ENCODE measurements at places on chromosomes 5 and 9. TPM values are rescaled to one million over a fixed set of nuclear protein-coding genes. Genes with fewer than 3 reads are reported as not detected.
A peak's percentile ranks its signal among the peaks of the same experiment; 100 is the strongest.

Gene SAXO1
- 0.06 TPM for polyA plus RNA-seq

Gene ACTBL2
- not detected for polyA plus RNA-seq

Gene IFNA21
- polyA plus RNA-seq: not detected

Gene BAAT
- 0.66 TPM for polyA plus RNA-seq

Gene PTPA
- 141 TPM for polyA plus RNA-seq

Gene IFNK
- polyA plus RNA-seq: not detected

DNA sequence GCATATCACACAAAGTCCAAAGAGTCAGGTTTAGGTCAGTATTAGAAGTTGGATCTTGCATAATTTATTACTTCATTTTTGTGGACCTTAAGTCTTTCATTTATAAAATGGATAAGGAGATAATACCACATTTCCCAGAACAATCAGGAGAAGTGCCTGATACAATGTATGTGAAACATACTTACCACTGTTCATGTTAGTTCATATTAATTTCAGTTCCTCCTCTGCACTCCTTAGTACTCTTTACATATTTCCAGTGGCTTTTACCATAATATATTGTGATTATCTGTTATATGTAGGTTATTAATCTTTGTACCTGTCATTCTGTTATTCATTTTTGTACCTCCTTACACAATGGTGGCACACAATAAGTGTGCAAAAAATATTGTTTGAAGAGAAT, 214.4 kb downstream of the ARL15 start:
- no peak for DNase-seq

DNA sequence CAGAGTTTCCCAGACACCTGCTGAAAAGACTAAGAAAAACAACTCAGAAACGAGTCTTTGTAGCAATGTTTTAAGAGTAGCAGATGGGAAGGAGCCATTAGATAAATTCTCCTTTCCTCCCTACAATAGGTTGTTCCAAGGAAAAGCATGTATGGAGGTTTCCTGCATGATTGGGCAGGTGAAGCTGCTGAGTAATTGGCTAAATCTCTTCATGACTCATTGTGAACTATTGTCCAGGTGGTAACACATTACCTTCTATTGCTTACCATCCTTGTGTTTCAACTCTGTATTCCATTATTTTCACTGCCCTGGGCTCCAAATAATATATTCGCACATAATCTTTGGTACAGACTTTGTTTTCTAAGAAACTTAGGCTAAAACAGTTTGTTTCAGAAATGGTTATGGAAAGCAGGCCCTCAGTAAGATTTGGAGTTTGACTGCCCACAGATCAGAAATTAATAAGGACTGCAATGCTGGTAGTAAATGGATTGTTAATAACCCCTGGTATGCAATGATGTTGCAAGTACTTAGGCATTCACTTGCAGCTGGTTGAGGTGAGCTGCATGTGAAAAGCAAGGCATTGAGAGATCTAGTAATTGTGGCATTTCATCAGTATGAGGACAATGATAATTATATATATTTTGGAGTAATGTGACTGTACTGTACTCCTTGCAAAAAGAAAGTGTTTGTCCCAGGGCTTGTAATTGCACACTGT, 281.4 kb upstream of the VLDLR start:
- DNase-seq: no peak

DNA sequence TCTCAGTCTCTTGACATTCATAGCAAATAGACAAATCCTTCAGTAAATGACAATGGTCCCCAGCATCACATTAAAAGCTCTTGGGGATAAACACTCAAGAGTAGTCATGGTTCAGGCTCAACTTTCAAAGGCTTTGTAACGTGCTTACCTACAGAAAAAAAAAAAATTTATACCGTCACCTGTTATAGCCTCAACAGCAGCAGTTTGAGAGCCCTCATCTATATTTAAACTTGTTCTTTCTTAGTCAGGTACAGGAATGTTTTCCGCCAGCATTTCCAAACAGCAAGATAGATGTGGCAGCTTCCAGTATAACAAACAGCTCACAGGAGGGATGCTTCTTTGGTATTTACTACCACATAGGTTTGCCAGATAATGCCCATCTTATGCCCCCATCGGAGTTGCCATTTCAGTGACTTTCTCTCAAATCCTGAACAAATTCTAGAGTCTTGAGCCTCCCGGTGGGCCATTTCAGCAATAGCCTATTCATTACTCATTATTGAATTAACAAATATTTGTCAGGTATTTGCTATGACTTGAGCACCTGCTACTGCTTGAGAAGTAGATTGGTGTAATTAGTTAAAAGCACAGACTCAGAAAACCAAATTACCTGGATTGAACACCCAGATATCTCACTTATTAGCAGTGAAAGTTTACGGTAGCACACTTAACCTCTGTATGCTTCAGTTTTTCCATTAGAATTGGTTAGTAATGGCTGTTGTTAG, 470.0 kb downstream of the EBF1 start:
- DNase-seq: no peak

- no peak for DNase-seq
Observed at GRCh38 chr9:96158147-96158546, 143.8 kb downstream of the HSD17B3 start.

DNA sequence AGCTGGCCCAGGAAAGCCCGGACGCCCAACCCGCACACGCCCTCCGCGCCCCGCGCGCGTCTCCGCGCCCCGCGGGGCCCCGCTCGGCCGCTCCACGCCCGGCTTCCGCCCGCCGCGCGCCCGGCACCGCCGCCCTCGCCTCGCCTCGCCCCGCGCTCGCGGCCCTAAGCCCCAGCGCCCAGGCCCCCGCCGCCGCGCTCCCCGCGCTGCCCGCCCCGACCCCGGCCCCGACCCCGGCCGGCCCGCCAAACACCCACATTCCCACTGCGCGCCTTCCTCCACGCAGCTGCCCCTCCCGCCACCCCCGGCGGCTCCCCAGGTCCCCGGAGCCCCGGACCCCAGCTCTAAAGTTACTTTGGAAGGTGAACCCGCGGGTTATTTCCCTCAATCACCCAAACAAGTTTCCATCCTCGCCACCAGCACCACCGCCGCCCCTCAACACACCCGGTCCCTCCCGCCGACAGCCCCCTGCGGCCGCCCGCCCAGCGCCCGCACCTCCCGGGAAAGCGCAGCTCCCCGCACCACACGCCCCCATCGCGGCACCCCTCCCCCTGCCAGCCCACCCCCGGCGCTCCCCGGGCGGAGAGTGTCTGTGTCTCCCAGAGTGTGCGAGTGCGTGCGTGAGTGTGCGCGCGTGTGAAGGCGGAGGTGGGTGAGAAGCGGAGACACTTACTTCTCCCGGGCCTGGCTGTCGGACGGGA, 439 bp downstream of the SSBP2 start:
- DNase-seq: peak; percentile 56

DNA sequence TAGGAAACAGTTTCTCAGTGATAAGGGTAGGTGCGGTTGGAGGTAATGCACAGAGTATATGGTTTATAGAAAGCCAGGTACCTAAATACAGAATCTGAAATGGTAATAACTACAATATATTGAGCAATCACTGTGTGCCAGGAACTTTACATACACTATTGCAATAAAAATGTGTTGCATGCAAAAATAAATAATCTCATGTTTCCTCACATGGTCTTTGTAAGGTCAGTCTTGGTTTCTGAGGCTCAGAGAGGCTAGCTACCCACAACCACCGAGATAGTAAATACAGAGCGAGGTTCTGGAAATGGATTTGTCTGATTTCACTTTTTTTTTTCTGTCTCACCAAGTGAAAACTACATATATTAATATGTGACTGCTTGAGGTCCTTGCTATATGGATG, 128.9 kb downstream of the CAMK4 start:
- DNase-seq: no peak

GRCh38 chr5:55052383-55052931, 28.4 kb downstream of the GZMK start:
- DNase-seq: no peak

- no peak for DNase-seq
Observed at GRCh38 chr9:33297432-33297831, 7.1 kb downstream of the NFX1 start.

DNA sequence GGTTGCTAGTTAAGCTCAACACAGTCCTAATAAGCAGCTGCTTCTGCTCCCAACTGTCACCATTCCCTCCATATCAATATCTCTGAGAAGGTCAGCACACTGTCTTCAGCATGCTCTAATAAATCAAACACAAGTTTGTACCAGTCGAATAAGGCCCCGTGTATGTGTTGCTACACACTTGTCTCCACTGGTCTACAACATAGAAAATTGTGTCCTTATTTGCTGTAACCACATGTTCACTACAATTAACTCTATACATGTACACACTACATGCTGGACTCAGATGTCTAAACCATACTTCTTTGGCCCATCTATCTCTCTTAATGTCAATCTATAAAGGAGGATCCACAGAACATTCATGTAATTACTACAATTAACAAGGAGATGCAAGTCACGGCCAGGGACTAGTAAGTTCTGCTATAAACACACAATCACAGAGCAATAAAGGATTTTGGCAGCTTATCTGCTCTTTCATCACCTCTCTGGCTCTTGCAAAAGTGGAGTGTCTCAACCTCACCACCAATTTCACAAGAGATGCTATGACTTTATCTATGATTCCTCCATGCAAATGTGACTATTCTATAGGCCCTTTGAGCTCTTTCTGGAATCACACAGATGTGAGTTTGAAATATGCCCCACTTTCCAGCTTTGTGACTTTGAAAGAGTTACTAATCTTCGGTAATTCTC, 143.9 kb downstream of the SEMA5A start:
- DNase-seq: no peak

DNA sequence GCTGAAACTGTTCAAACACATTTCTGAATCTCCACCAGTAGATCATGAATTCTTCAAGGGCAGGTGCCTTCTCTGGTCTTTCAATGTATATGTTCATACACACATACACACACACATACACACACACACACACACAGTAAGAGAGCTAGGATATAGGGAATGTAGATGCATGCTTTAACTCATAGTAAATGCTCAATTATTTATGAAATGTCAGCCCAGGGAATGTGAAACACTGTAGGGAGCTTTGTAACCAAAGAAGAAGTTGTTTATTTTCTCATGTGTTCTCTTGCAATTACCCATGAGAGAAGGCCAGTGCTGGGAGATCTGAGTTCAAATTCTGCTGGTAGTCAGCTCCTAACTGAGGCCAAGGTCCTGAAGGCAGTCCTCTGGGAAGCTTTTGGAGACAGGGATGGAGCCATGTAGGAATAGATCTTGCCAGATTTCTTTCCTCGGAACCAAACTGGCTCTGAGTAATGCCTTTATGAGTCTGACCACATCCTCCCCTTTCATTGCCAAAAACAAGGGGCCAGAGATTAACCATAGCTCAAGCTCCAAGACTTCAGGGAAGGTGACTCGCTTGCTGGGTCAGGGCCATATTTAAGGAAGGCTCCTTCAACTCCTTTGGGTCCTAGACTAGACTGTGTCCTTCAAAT, 487.0 kb upstream of the TNC start:
- no peak for DNase-seq

DNA sequence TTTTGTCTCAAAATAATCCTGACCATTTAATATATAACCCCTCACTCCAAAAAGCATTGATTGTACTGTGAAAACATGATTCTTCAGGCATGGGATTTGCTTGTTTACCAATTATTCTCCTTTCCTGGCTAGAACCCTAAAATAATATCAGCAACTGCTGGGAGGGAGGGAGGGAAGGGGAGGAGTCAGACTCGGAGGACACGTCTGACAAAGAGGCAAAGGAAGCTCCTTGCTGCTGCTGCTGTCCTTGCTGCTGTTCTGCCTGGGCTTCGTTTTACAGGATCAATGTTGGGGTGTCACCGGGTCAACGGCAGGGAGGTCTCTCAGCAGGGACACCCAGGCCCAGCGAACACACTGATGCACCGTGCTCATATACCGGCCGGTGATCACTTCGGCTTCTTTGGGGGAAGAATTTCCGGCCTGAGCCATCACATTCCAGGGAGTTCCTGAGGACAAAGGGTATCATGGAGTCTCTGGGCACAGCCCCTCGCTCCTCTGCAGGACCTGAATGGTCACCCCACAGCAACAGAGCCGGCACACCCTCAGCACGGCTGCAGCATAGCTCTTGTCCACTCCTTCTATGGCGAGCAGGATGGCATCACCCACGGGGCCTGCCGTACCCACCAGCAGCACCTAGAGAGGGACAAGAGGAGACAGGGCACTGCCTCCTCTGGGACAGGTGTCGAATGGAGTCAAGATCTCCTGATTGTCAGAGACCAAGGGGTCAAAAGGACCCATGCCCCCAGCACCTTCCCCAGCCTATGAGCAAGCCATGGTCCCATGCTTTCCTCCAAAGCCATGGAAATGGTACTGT, 27.9 kb downstream of the MED10 start:
- no peak for DNase-seq

GRCh38 chr5:176360894-176361436, 599 bp downstream of the KIAA1191 start:
- DNase-seq: peak; percentile 23

DNA sequence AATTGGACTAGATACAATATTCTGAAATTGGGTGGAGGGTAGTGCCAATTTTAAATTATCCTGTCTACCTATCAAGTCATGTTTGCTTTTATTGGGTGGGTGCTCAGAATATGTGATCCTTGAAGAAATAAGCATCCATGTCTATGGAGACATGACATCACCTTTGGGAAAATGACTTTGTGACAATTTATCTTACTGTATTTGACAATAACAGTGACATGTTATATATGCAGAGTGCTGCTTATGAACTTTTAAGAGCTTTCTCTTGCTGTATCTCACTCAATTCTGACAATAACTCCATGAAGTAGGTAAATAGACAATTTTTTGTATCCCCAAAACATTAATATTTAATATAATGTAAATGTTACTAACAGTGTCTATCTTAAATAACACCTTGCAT, 15.1 kb upstream of the ACTBL2 start:
- DNase-seq: no peak

- peak; percentile 81 for DNase-seq
Observed at GRCh38 chr9:111178331-111179055, 140.2 kb upstream of the LPAR1 start.

GRCh38 chr9:99593610-99594009, 228.1 kb upstream of the NR4A3 start:
- no peak for DNase-seq

DNA sequence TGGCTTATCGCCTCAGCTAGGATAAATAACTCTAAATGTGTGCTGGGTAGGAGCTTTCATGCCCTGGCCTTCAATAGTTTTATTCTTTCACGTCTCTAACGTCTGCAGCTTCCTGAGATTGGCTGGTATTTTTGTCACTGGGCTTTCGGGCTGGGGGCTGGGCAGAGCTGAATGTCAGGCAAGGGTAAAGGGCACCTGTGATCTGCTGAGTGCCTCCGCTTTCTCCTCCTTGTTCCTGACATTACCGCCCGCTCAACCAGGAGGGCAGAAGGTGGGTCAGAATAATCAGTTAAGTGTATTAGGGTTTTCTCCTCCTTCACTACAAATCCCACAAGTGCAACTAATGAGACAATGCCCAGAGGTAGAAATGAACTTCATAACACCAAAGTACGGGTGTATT, 216.6 kb downstream of the TSSK1B start:
- DNase-seq: no peak

GRCh38 chr9:110307191-110307590, 30.5 kb downstream of the TXNDC8 start:
- no peak for DNase-seq

DNA sequence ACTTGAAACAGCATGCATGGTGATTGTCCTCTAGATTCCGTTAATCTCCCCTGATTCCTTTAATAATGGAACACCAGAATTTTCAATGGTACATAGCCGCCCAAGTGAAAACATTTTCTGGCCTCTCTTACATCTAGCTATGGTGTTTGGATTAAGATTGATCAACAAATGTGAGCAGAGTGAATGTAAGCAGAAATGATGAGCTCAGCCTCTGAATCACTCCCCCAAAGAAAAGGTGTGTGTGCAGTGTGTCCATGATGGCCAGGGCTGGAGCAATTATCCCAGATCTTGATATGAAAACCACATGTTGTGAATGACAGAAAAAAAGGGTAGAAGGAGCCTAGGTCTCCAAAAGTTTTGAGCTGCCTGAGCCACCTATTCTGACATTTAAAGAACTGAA, 55.3 kb downstream of the OR2K2 start:
- no peak for DNase-seq
